ENCODE measurements at places on chromosomes 2 and 18. TPM values are rescaled to one million over a fixed set of nuclear protein-coding genes. Genes with fewer than 3 reads are reported as not detected.

UGT1A4 gene
- not detected for total RNA-seq

ITGA4 gene
- 22.4 TPM for total RNA-seq

SKA1 gene
- 15.0 TPM for total RNA-seq

RESP18 gene
- total RNA-seq: not detected

VSNL1 gene
- total RNA-seq: not detected

FZD7 gene
- total RNA-seq: 0.85 TPM

CFAP221 gene
- total RNA-seq: not detected

RMC1 gene
- 23.3 TPM for total RNA-seq

PLEK gene
- total RNA-seq: 0.09 TPM

C2orf80 gene
- not detected for total RNA-seq

GTF2A1L gene
- not detected for total RNA-seq

PLGLB1 gene
- 0.18 TPM for total RNA-seq

TFPI gene
- total RNA-seq: 294 TPM

IL18R1 gene
- 3.7 TPM for total RNA-seq

GALR1 gene
- total RNA-seq: not detected

ABCA12 gene
- not detected for total RNA-seq

TUBA3E gene
- not detected for total RNA-seq

CDK15 gene
- total RNA-seq: not detected

GMCL1 gene
- 6.8 TPM for total RNA-seq

SRD5A2 gene
- total RNA-seq: not detected

NT5C1B gene
- not detected for total RNA-seq

AQP12A gene
- not detected for total RNA-seq

CRACDL gene
- total RNA-seq: 8.7 TPM

LGALSL gene
- 3.1 TPM for total RNA-seq

CHCHD5 gene
- total RNA-seq: 7.1 TPM

NXPH2 gene
- not detected for total RNA-seq

HNMT gene
- 1.7 TPM for total RNA-seq

AGXT gene
- total RNA-seq: not detected

RAPH1 gene
- 38.3 TPM for total RNA-seq
